ENCODE measurements at places on chromosomes 4 and X. TPM values are rescaled to one million over a fixed set of nuclear protein-coding genes. Genes with fewer than 3 reads are reported as not detected.

DNA sequence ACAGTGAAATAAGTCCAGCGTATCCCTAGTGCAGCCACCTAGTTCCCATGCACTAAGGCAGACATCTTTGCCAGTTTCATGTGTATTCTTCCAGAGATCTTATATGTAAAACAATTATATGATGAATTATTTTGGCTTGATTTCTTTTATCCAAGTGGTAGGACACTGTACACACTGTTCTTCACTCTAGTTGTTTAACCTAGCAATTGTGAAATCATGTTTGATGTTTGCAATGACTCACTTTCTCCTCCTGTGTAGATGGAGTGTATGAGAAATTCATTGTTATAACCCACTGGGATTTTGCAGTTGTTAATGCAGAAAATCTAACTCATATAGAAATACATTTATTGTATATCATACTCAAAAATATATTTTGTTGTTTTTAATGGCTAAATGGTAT is 17.5 kb upstream of the TBC1D1 start:
- DNase-seq, result peak; percentile 86

GRCh38 chr4:155943605-155944291 is 9.9 kb downstream of the CTSO start:
- DNase-seq, result no peak

GRCh38 chrX:1108501-1109445 is 103.7 kb downstream of the CRLF2 start:
- DNase-seq, result no peak

DNA sequence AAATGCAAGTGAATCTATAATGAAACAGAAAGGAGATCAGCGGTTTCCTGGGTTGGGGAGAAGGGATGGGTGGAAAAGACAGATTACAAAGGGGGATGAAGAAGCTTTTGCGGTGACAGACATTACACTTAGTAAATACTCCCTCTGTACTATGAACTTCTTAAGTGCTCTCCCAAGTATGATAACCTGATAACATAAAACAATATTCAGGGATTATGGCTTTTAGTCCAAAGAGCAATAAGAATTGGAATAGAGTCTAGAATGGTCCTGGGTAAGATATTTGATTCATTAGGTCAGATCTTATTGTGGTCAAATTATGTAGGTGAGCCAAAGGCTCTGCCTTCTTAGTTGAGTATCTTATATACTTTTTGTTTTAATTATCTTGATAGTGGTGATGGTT is 9.2 kb downstream of the LRRC66 start:
- DNase-seq, result no peak

DNA sequence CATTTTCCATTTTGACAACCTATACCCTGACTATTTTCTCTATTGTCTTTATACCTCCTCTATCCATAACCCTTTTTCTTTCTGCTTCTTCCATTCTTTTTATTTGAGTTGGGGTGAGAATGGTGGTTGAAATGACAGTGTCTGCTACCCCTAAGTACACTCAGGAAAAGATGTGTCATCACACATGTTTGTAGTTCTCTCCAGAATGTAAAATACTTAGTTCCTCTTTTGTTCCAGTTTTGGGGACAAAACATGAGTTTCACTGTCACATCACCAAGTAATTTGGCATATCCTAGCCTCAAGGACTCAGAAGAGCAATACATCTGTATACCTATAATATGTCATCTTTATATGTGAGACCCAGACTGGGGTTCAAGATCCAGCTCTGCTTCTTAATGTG is 90.3 kb downstream of the COMMD8 start:
- DNase-seq, result no peak

DNA sequence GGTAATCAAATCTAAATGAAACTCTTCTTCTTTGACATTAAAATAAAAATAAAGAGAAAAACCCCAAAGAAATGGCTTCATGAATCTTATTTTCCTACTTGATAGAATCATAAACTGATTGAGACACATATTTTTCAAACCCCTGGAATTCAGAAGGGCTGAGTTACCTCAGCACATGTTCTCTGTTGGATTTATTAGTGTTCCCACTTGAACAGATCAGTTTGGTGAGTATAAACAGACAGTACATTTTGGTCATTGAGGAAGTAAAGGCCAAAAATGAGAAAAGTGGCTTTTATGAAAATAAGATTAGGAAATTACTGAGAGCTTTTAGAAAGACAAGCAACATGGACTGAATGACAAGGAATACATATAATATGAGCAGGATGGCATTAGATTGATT is 620.4 kb downstream of the ANKRD50 start:
- DNase-seq, result no peak

DNA sequence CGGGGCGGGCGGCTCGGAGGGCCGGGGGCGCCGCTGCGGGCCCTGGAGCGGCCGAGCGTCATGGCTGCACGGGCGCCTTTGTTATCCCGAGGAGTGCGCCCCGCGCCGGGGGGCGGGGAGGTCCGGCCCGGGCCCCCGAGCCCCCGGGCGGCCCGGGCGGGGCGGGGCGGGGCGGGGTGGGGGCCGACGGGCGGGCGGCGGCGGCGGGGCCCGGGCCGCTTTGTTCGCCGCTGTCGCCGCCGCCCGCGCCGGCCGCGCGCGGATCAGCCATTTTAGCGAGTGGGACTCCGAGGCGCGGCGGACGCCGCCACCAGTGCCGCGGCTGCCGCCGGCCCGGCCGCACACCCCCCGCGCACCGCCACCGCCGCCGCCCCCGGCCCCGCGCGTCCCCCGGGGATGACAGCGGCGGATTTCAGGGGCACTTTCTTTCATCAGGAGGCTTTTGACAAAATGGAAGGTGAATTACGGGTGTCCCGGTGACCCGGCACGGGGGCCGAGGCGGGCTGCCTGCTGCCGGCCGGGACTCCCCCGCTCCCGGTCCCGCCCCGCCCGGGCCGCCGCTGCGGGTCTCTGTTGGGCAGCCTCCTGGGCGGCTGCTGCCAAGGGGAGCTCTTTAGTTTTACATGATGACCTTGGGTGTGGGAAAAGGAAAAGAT is 1.2 kb downstream of the HMGB3 start:
- no peak for DNase-seq

Gene PRRG3
- not detected for total RNA-seq

Data from MCF 10A (cell line).